ENCODE measurements at places on chromosomes 2 and 18. TPM values are rescaled to one million over a fixed set of nuclear protein-coding genes. Genes with fewer than 3 reads are reported as not detected.

The MTA3 gene
- 40.0 TPM for total RNA-seq

The FABP1 gene
- 1,053 TPM for total RNA-seq

The SPTBN1 gene
- total RNA-seq, result 289 TPM

The TCF23 gene
- not detected for total RNA-seq

The GORASP2 gene
- total RNA-seq, result 18.3 TPM

The IL36A gene
- total RNA-seq, result not detected

The CHST9 gene
- 0.16 TPM for total RNA-seq

The HOXD4 gene
- total RNA-seq, result 25.5 TPM

The ALPP gene
- total RNA-seq, result not detected

The BCL2 gene
- 14.3 TPM for total RNA-seq

All from transverse colon (tissue), 4 donors.